Transverse colon (tissue), 4 donors: ENCODE measurements at places on chromosomes 12 and 14. TPM values are rescaled to one million over a fixed set of nuclear protein-coding genes. Genes with fewer than 3 reads are reported as not detected.

GRCh38 chr12:4154672-4155225 lies 118.8 kb upstream of the CCND2 start:
- H3K4me3 ChIP-seq: no peak overlapping the region
- H3K27me3 ChIP-seq: no peaks in the 10 kb centered on the region
- no peaks in the 10 kb centered on the region for H3K36me3 ChIP-seq
- no peaks in the 10 kb centered on the region for H3K4me1 ChIP-seq
- no peak for DNase-seq

GRCh38 chr12:31006416-31007152 lies 67.1 kb upstream of the DDX11 start:
- no peaks in the 10 kb centered on the region for H3K36me3 ChIP-seq
- no peak overlapping the region for H3K4me3 ChIP-seq

GRCh38 chr12:86663716-86664115 lies 407.5 kb upstream of the MGAT4C start:
- no peaks in the 10 kb centered on the region for H3K4me1 ChIP-seq
- no peaks in the 10 kb centered on the region for H3K36me3 ChIP-seq
- H3K27me3 ChIP-seq: no peaks in the 10 kb centered on the region

FLRT2 gene
- 7.0 TPM for total RNA-seq

SMIM41 gene
- total RNA-seq: 0.64 TPM
